Naive B cell (primary cell): ENCODE measurements at places on chromosomes 5 and 9. TPM values are rescaled to one million over a fixed set of nuclear protein-coding genes. Genes with fewer than 3 reads are reported as not detected.

The SELENOP gene
- polyA plus RNA-seq, result not detected

The MZB1 gene
- 49.7 TPM for polyA plus RNA-seq

The OR2V2 gene
- not detected for polyA plus RNA-seq

The GABRA1 gene
- polyA plus RNA-seq, result not detected

The DCANP1 gene
- polyA plus RNA-seq, result not detected
